MCF 10A (cell line): ENCODE measurements at places on chromosomes 3 and 15. TPM values are rescaled to one million over a fixed set of nuclear protein-coding genes. Genes with fewer than 3 reads are reported as not detected.

SLC24A5 gene
- not detected in 2 replicates for total RNA-seq

EPM2AIP1 gene
- total RNA-seq, result 12.0 and 12.9 TPM in 2 replicates

GRCh38 chr3:127914584-127914983 lies 448 bp upstream of the KBTBD12 start:
- DNase-seq, result no peak

- DNase-seq, result no peak
Observed at GRCh38 chr3:186772701-186773417, 10.5 kb upstream of the EIF4A2 start.

- DNase-seq, result no peak
Observed at GRCh38 chr3:151307583-151308488, 8.8 kb downstream of the GPR87 start.

GRCh38 chr3:6935970-6936369 lies 75.1 kb downstream of the GRM7 start:
- no peak for DNase-seq

- peak; percentile 25 for DNase-seq
Observed at GRCh38 chr3:166900866-166901577, 479.1 kb downstream of the ZBBX start.
